ENCODE measurements at places on chromosomes 5 and 9.

DNA sequence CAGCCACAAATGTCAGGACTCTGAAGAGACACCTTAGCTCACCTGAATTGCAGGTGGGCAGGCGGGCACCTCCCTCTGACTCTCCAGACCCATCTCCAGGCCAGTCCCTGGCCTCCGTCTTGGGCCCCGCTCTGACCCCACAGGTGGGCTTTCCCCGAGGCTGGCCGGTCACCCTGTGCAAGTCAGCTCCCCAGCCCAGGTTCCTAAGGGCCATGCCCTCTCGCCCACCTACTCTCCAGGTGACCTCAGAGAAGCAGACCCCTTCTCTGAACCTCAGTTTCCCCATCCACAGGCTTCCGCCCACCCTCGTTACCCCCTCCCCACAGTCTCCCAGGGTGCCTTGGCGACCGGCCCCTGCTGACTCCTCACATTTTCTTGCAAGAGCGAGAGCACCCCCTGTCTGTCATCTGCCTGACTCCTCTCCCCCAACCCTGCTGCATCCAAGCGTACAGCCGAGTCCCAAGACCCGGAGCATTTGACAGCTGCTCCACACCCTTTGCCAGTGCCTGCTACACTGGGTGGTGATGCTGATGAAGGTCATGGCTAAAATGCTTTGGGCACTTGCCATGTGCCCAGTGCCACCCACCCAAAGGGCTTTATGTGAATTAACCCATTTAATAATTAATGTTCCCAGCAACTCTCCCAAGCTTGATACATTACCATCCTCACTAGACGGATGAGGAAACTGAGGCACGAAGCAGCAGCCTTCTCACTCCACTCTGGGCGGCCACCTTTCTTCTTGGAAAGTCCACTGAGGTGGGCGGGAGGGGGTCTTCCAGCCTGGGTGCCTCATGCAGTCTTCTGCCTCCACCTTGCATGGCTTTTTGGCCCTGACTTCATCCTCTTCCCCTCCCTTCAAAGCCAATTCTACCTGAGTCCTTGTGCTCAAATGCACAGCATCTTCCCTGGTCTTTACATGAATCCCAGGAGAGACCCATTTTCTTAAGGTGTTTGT, 51.1 kb upstream of the ORM1 start:
- DNase-seq, result no peak

- DNase-seq, result peak; percentile 82
Measured at GRCh38 chr9:128249908-128250838, 25.6 kb downstream of the GOLGA2 start.

DNA sequence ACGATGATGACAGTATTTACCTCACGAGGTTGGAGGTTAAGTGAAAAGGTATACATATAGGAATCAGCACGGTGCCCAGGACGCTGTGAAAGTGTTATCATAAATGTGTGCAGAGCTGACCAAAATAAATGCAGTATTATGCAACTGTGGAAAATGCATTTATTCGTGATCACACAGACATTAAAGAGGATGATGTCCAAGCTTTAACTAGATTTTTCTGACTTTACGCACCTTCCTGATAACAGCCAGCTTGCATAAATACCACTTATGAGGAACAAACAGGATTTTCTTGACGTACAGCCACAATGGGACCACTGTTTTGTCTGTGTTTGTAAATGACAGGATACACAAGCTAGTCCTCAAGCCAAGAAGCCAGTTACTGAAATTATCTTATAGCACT, 71.4 kb upstream of the ATP10B start:
- no peak for DNase-seq

DNA sequence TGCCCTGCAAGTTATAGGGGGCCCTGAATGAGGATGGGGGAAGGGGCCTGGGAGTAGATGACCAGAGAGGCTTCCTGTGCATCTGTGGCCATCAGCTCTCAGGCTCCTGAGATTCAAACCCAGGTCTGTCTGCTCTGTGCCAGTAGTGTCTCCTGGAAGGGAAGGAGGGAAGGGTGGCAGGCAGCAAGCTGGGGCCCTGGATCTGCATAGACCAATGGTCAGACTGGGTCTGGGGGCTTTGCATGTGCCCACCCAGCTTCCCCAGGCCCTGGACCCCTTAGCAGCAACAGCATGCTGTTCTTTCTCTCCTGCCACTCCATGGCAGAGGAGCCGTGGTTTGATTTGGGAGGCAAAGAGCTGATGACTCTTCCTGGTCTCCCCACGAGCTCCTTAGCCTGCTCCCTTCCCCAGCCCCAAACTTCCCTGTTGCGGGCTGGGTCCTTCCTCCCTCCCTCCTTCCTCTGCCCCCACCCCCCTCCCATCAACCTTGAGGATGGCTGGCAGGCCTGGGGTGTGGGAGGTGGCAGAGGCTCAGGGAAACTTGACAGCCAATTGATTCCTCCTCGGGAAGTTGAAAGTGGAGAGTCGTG, 31.6 kb downstream of the DAB2IP start:
- no peak for DNase-seq

- no peak for DNase-seq
Measured at GRCh38 chr9:99511723-99512122, 289.6 kb downstream of the SEC61B start.

- DNase-seq, result no peak
Measured at GRCh38 chr5:120304663-120305062, 159.4 kb upstream of the PRR16 start.

GRCh38 chr9:109205526-109205925, 38.5 kb upstream of the FRRS1L start:
- no peak for DNase-seq

DNA sequence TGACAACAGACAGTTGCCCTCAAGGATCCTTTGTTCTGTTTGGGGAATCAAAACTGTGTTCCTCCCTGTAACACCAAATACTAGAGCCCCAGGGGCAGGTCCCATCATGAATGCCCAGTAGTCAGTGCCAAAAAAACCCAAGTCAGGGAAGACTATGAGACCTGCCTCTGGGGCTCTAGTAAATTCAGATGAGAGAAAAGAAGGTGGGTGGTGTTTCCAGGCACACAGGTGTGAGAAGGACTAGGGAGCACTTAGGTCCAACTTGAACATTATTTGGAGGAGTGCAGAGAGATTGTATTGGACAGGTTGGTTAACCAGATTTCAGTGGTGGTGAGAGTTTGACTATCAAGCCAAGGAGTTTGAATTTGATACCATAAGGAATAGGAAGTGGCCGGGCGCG, 52.0 kb downstream of the SLC22A5 start:
- no peak for DNase-seq

DNA sequence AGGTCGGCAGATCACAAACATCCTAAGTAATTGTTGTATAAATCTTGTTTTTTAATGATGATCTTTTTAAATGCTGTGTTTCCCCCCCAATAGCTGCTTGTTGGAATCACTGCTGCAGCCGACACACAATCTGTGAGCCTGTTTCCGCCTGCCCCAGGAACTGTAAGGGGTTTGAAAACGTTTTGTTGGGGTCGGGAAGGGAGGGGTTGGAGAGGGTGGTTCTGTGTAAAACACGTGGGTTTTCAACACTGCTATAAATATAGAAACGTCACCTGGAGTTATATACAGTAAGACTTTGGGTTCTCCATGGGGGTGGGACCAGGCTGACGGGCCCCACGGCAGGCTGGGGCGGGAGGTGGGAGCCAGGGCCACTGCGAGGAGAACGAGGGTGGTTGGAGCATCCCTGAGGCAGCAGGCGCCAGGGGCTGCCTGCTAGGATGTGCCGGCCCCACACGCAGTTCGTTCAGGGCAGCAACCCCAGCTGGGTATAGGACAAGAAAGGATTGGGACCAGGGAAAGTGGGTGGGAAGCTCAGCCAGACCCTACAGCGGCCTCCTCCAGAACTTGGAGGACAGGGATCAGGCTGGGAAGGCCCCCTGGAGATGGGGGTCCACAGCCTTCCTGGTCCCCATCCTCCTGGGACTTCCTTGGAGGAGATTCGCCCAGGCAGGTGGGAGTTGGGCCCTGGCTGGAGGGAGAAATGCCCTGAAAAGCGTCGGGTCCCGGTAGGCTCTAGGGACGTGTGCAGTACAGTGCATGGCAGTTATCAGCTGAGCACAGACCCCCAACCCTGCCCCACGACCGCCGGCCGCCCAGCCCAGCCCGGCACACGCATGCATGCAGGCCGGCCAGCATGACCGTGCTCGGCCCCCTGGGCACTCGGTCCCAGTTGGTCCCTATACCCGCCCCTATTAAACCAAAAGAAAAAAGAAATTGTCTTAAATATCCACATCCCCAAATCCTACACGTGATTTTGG, 9.7 kb downstream of the RNF44 start:
- DNase-seq, result no peak

GRCh38 chr9:72443855-72444254, 77.6 kb upstream of the TMC1 start:
- DNase-seq, result no peak

DNA sequence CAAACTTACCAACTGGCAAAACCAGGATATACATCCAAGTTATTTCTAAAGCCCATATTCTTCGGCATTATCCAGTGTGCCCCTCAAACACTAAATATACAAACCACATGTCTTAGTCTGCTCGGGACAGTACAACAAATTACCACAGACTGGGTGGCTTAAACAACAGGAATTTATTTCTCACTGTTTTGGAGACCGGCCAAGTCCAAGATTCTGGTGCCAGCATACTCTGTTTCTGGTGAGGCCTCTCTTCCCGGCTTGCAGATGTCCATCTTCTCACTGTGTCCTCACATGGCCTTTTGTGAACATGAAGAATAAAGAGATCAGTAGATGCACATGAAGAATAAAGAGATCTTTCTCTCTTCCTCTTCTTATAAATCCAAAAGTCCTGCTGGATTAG, 12.9 kb upstream of the SLCO6A1 start:
- DNase-seq, result peak; percentile 85

DNA sequence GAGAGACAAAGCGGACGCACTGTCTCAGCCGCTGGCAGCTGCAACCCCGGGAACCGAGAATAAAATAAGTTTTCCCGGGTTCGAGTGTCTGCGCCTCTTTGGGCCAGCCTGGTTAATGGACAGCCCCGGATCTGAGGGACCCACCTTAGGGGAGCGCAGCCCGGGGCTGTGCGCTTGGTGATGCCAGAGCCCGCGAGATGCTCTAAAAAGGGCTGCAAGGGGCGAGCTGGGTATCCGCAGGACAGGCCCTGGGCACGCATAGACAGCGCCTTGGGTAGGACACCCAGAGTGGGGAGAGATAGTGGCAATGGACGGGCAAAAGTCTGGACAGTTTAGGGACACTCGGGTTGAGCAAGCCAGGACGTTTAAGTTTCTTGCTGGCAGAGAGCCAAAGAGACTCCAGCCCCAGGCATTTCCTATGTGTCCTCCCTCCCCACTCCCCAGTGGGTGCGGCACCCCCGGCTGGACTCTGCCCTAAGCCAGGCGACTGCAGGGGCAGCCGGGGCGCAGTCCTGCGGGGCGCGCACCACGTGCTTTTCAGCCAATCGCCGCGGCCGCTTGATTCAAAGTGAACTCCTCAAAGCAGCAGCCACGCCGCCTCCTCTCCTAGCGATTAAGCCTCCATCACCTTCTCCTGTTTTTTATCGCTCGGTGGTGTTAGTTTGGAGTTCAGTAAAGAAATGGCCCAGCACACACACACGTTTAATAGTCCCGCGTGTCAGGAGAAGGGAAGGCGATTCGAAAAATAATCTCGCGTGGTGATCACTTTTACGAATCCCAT, 616 bp upstream of the ENC1 start:
- DNase-seq, result peak; percentile 79

DNA sequence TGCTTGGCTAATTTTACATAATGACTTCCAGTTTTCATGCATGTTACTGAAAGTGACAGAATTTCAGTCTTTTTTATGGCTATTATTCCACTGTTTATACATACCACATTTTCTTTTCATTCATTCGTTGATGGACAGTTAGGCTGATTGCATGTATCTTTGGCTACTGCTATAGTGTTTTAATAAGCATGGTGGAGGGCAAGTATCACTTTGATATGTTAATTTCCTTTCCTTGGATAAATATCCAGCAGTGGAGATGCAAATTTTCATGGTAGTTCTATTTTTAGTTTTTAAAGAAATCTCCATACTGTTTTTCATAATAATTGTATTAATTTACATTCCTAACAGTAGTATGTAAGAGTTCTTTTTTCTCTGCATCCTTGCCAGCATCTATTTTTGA, 297.9 kb downstream of the PRR16 start:
- DNase-seq, result no peak

DNA sequence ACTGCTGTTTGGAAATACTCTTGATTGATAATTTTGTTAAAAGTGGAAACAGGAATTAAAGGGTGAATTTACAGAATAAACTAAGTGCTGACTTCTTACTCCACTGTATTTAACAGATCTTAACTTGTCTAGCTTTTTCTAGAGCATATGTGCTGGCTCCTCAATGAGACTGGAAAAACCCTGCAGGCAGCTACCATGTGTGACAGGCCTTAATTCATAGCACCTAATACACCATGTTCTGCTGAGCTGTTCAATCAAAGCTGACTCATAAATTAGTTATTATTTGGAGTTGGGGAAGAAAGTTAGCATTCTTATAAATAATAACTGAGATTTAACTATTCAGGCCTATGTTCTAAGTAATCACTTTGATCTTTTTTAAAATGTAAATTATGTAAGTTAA, 29.4 kb downstream of the CTNNAL1 start:
- DNase-seq, result no peak

DNA sequence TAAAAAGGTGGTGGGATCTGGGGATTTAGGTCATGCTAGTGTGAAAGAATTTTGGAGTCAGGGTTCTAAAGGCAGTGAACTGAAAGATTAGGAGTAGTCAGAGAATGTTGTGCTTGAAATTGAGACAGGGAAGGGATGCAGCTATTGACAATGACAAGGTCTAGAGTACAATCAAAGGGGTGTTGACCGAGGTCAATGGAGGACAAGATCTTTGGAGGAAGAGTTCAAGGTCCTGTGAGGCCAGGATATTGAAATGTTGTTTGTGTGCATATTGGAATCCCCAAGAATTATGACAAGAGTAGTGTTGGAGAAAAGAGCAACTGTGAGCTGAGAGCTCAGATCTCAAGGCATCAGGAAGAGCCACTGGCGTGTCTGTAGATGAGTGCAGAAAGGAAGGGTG, 116.9 kb downstream of the RASGRF2 start:
- DNase-seq, result no peak

DNA sequence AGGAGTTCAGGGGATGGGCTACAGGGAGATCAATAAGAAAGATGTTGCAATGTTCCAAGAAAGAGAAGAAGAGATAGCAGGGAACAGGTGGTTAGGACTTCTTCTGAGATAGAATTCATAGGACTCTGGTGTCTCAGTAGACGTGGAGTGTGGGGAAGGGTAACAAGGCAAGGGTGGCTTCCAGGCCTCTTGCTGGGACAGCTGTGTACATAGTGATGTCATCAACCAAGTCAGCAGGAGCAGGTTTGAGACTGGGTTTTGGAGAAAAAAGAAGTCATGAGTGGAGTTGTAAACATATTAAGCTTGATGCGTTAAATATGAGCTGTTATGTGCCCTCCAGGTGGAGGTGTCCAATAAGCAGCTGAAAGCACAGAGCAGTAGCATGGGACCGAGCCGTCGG, 211.8 kb upstream of the RASEF start:
- DNase-seq, result no peak

- no peak for DNase-seq
Measured at GRCh38 chr9:83508067-83508466, 30.1 kb downstream of the FRMD3 start.

Data from head of caudate nucleus (tissue), 42 donors.